ENCODE measurements at places on chromosomes 2 and 18.

- no peak for DNase-seq
Measured at GRCh38 chr2:188345020-188345419, 53.3 kb downstream of the GULP1 start.

DNA sequence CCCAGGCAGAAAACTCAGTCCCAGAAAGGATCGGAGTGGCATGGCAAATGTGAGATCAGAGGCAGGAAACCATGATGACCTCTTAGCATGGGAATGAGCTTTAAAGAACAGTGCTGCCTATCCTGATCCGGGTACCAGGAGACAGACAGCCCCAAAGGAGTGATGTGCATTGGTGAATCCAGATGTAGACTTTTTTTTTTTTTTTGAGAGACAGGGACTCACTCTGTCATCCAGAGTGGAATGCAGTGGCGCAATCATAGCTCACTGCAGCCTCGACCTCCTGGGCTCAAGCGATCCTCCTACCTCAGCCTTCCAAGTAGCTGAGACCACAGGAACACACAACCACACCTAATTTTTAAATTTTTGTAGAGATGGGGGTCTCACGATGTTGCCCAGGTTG is 122.7 kb downstream of the VAPA start:
- DNase-seq = peak; percentile 51

- peak; percentile 34 for DNase-seq
Measured at GRCh38 chr2:69831354-69831905, 2.0 kb downstream of the GMCL1 start.

DNA sequence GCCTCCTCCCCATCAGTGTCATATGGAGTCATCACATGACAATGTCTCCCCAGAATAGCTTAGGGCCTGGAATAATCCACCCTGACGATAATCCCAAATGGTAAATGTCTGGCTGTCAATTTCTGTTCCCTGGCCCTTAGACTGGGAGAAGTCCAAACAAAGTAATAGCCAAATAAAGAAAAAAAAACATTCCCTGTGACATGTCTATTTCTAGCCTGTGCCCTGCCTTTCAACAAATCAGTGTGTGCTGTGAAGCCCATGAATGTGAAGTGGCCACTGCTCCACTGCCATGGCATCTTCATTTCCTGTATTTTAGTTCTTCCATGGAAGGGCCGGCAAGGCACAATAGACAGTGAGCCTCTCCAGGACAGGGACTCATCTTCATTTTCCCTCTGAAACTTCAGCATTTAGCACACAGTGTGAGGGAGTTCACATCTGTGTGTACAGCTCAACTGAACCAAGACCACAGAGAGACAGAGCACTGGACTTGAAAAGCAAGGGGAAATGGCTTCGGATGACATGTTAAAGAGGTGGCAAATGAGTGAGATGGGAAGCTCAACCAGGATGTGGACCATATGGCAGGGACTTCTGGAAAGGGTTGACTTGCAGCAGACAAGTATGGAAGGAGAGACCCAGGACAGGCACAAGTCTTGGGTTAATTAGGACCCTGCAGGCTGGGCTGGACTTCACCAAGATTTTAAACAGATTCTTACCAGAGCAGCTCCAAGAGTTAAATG is 140.0 kb downstream of the ANTXR1 start:
- no peak for DNase-seq

DNA sequence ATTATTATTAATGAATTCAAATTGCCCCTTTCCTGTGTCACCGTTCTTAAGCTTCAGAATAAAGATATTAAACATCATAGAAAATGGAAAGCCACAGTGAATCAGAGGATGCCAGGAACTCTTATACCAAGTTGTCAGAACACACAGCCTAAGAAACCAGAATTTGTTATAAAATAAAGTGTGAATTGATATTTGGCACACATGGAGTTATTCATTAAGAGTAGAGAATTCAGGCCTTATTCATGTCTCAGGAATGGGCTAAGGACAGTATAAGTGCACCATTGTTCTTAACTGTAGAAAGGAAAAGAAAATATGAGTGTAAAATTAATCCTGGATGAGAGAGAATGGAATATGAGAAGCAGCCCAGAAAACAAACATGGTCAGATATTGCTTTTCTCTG is 86.7 kb upstream of the ATP8B1 start:
- DNase-seq = no peak

DNA sequence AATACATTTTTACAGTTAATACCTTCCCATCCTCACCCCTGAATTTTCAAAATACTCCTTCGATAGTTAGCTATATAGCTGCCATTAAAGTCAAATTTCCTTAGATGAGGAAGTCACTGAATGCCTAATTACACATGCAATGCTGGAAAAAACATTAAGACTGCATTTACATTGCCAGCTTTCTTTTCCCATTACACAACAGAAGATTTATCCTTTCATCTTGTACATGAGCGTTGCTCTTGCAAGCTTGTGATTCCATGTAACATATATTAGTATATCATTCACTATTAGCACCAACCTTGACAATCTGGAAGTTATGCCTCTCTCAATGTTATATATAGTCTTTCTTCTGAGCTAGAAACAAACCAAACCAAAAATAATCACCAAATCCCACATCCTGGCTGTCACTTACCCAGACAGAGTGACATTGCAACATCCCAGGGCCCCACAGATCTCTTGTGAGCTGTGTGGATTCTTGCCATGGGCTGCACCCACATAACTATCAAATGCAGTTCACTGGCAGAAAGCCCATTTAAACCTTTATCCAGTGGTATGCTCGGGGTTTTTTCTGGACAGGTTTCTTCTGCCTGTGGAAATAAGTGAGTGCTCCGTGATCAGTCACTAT is 79.2 kb upstream of the PAPOLG start:
- no peak for DNase-seq

DNA sequence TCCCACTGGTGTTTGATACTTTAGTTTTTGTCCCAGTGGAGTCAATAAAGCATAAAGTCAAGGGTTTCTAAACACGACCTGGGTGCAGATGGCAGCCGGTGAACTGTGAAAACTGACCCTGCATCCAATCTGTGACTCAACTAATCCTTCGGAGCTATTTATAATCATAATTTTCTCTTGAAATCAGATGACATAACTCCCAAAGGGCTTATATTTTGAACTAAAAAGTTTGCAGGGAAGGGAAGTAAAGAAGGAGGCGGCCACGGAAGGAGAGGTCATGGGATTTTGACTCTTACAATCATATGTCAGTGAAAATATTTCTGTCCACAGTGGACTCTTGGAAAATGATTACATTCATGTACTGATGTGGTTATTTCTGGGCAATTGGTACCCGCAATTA is 178.5 kb downstream of the PDE1A start:
- no peak for DNase-seq

DNA sequence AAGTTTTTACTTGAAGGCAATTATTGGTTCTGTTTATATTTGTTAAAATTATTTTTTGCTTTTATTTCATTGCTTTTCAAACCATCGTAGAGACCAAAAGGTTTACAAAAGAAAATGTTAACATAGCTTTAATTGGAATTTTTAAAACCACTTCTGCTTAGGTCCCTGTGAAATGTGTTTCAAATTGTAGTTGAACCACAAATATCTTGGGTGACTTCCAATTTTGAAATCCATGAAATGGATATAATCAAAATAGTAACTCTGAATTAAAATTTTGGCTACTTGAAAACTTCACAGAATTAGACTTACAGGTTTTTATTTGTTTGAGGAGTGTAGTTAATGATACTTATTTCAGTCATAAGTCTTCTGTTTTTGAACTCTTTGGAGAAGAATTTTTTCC is 3.1 kb upstream of the SPAG16 start:
- peak; percentile 33 for DNase-seq

DNA sequence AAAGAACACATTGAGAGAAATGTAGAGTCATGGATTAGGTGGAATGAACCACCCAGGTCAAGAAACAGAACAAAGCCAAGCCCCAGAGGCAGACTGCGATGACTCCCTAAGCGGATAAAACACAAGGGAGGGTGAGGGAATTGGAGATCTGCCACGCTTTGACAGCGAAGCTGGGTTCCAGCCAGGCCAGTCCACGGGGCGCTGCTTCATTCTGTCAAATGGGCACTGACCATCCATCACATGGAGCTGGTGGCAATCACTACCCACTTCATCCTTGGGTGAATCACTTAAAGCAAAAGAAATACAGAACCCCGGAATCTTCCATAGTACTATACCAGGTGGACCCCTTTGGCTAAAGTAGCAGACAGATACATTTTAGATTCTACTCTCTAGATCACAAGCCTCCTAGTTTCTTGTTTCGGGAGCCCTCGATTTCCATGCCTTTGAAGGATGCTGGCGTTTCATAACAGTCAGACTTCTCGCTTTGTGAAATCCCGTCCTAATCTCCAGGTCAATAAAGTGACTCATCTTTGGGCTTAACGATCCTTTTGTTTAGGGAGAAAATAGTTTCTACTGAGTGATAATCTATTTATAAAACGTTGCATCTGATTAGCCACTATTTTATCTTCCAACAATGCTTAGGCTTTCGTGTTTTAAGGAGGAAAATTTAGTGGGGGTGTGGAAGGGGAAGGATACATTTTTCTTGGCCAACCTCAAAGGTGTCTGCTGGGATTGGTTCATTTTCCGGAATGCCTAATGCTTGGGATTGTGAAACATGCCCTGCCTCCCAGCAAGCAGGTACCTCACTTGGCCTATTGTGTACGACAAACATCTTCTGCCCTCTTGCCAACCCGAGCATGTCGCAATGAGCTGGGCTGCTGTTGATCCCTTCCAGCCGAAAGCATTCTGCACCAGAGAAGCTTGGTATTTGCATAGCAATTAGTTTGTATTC is 44.1 kb upstream of the HDAC4 start:
- no peak for DNase-seq

- no peak for DNase-seq
Measured at GRCh38 chr2:223503746-223504145, 98.4 kb downstream of the SCG2 start.

- DNase-seq = no peak
Measured at GRCh38 chr2:6369266-6369665, 496.4 kb downstream of the CMPK2 start.

DNA sequence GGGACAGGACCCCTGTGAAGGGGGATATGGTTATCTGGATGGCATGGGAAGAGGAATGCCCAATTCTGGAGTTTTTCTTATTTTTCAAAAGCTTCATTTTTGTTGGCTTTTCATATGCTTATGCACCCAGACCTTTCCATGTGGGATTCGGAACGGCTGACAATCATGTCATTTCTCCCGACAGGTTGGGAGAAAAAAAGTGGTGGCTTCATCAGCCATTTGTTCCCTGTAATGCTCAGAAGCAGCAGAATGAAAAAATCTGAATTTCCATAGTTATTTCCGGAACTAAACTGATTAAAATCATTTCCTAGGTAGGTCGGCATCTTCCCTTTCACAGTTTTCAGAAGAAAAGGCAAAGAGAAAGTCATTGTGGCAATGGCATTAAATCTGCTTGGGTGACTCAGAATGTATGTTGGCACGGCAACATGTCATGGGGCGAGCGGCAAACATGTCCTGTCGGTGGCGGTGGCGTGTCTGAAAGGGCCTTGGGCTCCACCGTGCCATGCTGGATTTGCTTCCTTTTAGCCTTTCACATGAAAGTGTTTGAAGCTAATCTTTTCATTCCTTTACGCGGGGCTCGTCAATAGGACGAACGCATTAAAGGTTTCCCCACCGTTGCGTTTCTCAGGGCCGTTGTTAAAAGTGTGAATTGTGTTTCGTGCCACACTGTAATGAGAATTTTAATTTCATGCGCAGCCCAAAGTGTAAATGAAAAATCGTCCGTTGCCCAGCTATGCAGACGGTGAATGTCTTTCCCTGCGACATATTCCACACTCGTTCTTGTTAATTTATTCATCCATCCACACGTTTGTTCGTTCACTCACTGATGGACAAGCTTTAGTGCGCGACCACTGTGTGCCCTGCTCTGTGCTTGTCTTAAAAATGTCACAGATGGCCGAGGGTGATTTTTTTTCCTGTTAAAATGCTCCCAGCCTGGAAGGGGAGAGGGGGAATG is 18.5 kb downstream of the ACKR3 start:
- no peak for DNase-seq

DNA sequence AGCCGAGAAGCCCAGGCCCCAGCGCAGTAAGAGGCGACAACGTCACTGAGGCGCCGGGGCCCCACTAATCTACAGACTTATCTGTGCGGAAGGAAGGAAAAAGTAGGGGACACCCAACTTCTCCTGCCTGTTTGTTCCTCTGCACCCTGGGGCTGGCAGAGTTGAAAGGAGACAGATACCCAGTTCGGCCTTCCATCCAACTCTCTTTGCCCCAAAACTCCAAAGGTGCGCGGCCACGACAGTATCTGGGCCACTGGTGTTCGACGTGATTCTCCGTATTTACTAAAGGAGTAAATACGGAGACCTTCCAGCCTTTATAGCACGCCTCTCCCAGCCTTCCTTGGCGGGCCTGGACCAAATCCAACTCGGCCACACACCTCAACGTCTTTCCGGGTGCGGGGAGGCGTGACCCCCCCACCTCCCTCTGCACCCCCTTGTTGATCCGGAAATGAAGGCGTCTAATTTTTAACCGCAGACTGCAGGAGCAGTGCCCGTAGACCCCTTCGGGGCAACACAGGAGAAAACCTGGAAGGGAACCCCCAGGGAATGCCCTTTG is 1.6 kb downstream of the SMAD7 start:
- peak; percentile 47 for DNase-seq

GRCh38 chr18:48599391-48599790 is 60.6 kb downstream of the CTIF start:
- no peak for DNase-seq

GRCh38 chr2:209977386-209978239 is 24.8 kb upstream of the RPE start:
- DNase-seq = peak; percentile 32

- peak; percentile 68 for DNase-seq
Measured at GRCh38 chr2:210477496-210477895, 937 bp upstream of the LANCL1 start.

DNA sequence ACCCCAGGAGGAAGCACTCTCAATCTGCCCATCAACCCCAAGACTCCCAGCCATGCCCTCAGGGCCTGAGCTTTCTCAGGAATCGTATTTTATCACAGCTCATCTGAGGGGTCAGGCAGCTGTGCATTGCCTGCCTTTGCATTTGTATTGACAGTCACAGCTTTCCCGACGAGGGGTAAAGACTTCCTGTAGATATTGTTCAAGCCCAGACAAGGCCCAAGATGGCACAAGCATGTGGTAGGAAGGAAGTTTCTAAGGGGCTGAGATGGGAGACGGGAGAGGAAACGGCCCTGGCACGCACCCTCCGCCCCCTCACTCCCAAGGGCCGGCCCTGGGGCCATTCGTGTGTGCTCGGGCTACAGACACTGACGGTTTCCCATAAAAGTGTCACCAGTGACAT is 34.2 kb upstream of the PRLH start:
- no peak for DNase-seq

GRCh38 chr2:54348646-54349045 is 92.6 kb upstream of the TSPYL6 start:
- peak; percentile 54 for DNase-seq

DNA sequence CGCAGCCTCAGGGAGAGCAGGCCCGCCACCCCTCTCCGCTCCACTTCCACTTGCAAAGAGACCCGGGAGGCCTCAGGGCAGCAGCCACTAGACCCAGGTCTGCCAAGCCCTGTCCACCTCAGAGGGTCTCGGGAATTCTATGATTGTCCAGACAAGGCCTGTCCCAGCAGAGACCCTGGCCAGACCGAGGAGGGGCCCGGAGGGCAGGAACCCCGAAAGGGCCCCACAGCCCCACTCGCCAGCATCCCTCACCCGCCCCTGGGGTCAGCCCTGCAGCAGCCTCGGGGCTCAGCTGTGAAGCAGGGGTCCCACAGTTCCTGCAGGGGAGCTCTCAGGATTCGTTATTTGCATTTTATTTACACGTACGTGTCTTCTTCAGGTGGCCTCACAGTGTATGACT is 269.5 kb downstream of the EIPR1 start:
- no peak for DNase-seq

- DNase-seq = no peak
Measured at GRCh38 chr2:151299920-151300539, 10.6 kb upstream of the NMI start.

GRCh38 chr2:210686401-210686800 is 130.0 kb downstream of the CPS1 start:
- no peak for DNase-seq

Data from EL (cell line).